Upper lobe of left lung (tissue), 6 donors: ENCODE measurements at places on chromosomes 4 and X. TPM values are rescaled to one million over a fixed set of nuclear protein-coding genes. Genes with fewer than 3 reads are reported as not detected.

DNA sequence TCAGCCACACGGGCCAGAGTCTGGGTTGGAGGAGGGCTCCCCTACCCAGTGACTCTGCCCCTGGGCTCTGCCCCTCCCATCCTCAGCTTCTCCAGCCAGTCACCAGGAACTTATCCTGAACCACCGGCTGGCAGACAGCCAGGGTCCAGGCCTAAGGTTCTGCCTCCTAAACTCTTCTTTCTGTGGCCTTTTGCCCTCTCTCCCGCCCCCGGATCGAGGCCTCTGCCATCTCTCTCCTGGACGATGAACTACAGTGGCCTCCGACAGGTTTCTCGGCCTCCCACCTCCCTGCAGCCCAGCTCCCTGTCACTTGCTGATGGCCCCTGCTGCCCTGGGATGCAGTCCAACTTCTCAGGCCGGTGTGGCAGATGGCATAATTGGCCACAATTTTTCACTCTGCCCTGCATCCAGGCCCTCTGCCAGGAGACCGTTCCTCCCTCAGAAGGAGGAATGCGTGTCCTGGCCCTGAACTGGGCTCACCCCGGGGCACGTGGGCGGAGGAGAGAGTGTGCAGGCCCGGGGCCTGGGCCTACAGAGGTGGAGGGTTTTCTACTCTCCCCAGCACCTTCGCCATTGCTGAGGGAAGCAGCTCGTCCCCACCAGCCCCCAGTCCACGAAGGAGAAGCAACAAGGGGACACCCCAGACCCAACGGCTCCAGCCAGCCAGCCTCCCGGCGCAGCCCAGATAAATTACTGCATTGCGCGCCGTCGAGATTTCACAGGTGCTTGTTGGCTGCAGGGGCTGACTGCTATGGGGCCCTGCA lies 81.9 kb upstream of the LRPAP1 start:
- H3K4me1 ChIP-seq: no peaks in the 10 kb centered on the region
- DNase-seq: no peak
- H3K36me3 ChIP-seq: no peaks in the 10 kb centered on the region
- no peak overlapping the region for H3K4me3 ChIP-seq
- no peak overlapping the region for H3K27ac ChIP-seq

DNA sequence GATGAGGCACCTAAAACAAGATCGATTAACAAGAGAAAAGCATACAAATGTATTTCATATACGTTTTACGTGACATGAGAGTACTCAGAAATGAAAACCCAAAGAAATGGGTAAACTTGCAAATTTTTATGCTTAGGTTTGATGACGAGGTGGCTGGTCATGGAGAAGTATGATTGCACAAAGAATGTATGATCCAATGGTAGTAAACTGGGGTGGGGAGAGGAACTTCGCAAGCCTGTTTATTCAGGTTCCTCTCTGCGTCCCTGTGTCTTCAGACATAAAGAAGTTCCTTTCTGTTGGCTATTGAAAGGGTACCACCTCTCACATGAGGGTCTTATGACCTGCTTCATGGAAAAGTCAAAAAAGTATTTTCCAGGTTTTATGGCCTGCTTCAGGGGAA lies 309.2 kb downstream of the BCOR start:
- no peaks in the 10 kb centered on the region for H3K4me1 ChIP-seq
- DNase-seq: no peak
- H3K27me3 ChIP-seq: no peaks in the 10 kb centered on the region
- H3K36me3 ChIP-seq: no peaks in the 10 kb centered on the region
- no peak overlapping the region for H3K4me3 ChIP-seq

Gene FGB
- total RNA-seq: not detected

Gene RAB40AL
- total RNA-seq: not detected

DNA sequence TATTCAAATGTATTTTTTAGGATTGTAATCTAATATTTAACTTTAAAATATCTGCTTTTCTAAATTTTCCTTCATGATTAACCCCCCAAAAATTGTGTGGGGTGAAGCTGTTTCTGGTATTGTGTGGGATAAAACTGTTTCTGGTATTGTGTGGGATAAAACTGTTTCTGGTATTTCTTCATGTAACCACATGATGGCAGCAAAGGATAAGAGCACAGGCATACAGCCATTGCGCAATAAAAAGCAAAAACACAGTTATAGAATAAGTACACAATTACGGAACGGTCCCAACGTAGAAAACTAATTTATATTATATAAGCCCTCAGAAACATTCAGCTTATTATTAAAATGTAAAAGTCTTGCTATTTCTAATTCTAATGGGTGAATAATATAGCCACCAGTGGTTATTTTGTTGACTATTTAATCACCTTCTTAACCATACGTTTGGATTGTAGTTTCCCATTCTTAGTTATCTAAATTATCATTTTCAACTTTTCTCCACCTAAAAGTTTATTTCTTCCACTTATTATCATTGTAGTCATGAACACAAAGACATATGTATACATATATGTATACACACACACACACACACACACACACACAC lies 333.9 kb upstream of the FSTL5 start:
- H3K27ac ChIP-seq: no peak overlapping the region
- no peaks in the 10 kb centered on the region for H3K36me3 ChIP-seq
- no peak for DNase-seq
- no peaks in the 10 kb centered on the region for H3K4me1 ChIP-seq
- no peaks in the 10 kb centered on the region for H3K27me3 ChIP-seq

Gene FOXP3
- total RNA-seq: not detected
